ENCODE measurements at places on chromosomes 4 and X.
A peak's percentile ranks its signal among the peaks of the same experiment; 100 is the strongest.

DNA sequence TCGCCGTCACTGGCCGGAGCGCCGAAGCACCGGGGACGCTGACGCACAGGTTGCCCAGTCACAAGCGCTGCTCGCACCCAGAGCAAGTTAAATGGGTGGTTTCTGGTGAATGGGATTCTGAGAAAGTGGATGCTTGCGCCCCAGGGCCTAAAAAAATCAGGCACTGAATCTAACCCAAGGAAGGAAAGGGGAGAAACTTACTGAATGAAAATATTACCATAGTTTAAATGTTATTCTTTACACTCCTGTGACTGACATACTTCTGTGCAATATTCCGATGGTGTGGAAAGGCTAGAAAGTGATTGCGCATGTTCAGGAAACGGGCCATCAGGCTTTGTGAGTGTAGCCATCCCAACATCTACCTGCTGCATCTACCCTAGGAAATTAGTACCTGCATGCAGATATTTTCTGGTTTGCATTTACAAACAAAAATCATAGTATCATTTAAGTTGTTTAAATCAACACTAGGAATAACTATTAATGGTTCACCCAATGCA lies 838 bp upstream of the ABCG2 start:
- DNase-seq: no peak

- no peak for DNase-seq
These were observed 69.0 kb upstream of the IL15 start for GRCh38 chr4:141567326-141567915.

DNA sequence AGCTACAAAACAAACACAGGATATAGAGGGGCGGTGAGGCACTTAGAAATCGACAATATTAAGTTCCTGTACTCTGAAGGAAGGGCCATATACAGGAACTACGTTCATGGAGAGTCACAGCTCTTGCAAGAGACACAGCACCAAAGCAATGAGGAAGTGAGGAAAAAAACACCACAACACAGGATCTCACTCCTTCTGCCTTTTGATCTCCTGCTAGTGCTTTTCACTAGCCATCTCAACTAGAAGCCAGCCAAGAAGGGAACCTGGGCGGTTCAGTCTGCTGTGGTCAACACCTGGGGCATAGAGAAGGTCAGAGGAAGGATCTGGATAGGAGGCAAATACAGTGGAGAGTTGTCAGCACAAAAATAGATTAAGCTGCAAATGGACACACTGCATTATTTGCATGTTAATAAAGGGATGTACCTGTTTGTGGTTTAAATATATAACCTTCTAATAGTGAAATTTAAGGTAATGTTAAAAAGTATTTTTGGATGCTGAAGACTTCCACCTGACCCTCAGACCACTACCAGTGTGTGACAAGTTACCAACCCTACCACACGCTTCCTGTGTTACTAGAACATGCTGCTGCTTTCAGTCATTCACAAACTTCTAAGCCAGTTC lies 104.6 kb downstream of the DTHD1 start:
- DNase-seq: peak; percentile 10

GRCh38 chr4:7068279-7068842 lies 497 bp upstream of the GRPEL1 start:
- DNase-seq: no peak

GRCh38 chrX:135185795-135186443 lies 14.7 kb upstream of the CT55 start:
- peak; percentile 43 for DNase-seq

GRCh38 chr4:159400558-159401225 lies 297.8 kb downstream of the RAPGEF2 start:
- DNase-seq: no peak

GRCh38 chrX:50723006-50723405 lies 91.0 kb downstream of the SHROOM4 start:
- DNase-seq: no peak
